RPMI7951 (cell line): ENCODE measurements at places on chromosomes 13 and 19. TPM values are rescaled to one million over a fixed set of nuclear protein-coding genes. Genes with fewer than 3 reads are reported as not detected.

Gene CEACAM4
- total RNA-seq, result not detected in 2 replicates

Gene LRRC4B
- total RNA-seq, result not detected in 2 replicates

Gene IGFL1
- total RNA-seq, result not detected in 2 replicates

Gene RFXAP
- 0.96 and 1.3 TPM in 2 replicates for total RNA-seq

Gene SLITRK5
- under 0.01 TPM in 1 of 2 replicates, not detected in the other for total RNA-seq

Gene SNRPD2
- total RNA-seq, result 474 and 568 TPM in 2 replicates

Gene MAP2K2
- 126 and 134 TPM in 2 replicates for total RNA-seq

Gene METTL21C
- not detected in 2 replicates for total RNA-seq

Gene PCDH20
- total RNA-seq, result not detected in 2 replicates

Gene SMIM17
- total RNA-seq, result 0.36 TPM in 1 of 2 replicates, not detected in the other

Gene SELENOV
- not detected in 2 replicates for total RNA-seq

Gene ZNF534
- not detected in 2 replicates for total RNA-seq

Gene GIPR
- not detected in 2 replicates for total RNA-seq

Gene NLRP11
- 1.3 and 1.7 TPM in 2 replicates for total RNA-seq

Gene RASGRP4
- not detected in 2 replicates for total RNA-seq

Gene F10
- not detected in 2 replicates for total RNA-seq

Gene ZNF573
- total RNA-seq, result 3.1 and 4.9 TPM in 2 replicates

Gene ZNF837
- total RNA-seq, result 1.1 and 1.8 TPM in 2 replicates

Gene CD22
- 0.20 and 0.24 TPM in 2 replicates for total RNA-seq

Gene CCL25
- total RNA-seq, result not detected in 2 replicates

Gene KIR2DL3
- not detected in 2 replicates for total RNA-seq

Gene LCP1
- 65.9 and 75.0 TPM in 2 replicates for total RNA-seq

Gene ZSCAN1
- total RNA-seq, result not detected in 2 replicates

Gene ZNF112
- 6.2 TPM in 2 replicates for total RNA-seq

Gene SBNO2
- total RNA-seq, result 12.1 and 16.3 TPM in 2 replicates

Gene KLK15
- not detected in 2 replicates for total RNA-seq

Gene ITGBL1
- total RNA-seq, result 57.1 and 69.0 TPM in 2 replicates

Gene FPR3
- total RNA-seq, result 0.60 and 0.98 TPM in 2 replicates

Gene ZNF560
- total RNA-seq, result 3.1 and 4.2 TPM in 2 replicates

Gene KLF5
- total RNA-seq, result 4.1 and 4.6 TPM in 2 replicates

Gene CBARP
- total RNA-seq, result 0.48 and 0.88 TPM in 2 replicates

Gene ZNF556
- 0.68 and 1.7 TPM in 2 replicates for total RNA-seq

Gene LGALS14
- not detected in 2 replicates for total RNA-seq

Gene MBD3L3
- not detected in 2 replicates for total RNA-seq

Gene PTH2
- not detected in 2 replicates for total RNA-seq

Gene CEACAM16
- 0.20 TPM in 1 of 2 replicates, not detected in the other for total RNA-seq

Gene SPIB
- total RNA-seq, result not detected in 2 replicates

Gene STARD13
- 8.3 and 10.6 TPM in 2 replicates for total RNA-seq

Gene CHST8
- total RNA-seq, result not detected in 2 replicates
